ENCODE measurements at places on chromosomes 3 and 15. TPM values are rescaled to one million over a fixed set of nuclear protein-coding genes. Genes with fewer than 3 reads are reported as not detected.

The AP3B2 gene
- 17.7 TPM for total RNA-seq

The UCN2 gene
- total RNA-seq, result 0.46 TPM

The C3orf49 gene
- total RNA-seq, result not detected

The MITF gene
- total RNA-seq, result 1.3 TPM

The MEGF11 gene
- 2.7 TPM for total RNA-seq

All from WTC11 (cell line).